ENCODE measurements at places on chromosomes 1 and 21.
A peak's percentile ranks its signal among the peaks of the same experiment; 100 is the strongest.

GRCh38 chr1:90045853-90046563 is 51.1 kb downstream of the ZNF326 start:
- DNase-seq = peak; percentile 31

DNA sequence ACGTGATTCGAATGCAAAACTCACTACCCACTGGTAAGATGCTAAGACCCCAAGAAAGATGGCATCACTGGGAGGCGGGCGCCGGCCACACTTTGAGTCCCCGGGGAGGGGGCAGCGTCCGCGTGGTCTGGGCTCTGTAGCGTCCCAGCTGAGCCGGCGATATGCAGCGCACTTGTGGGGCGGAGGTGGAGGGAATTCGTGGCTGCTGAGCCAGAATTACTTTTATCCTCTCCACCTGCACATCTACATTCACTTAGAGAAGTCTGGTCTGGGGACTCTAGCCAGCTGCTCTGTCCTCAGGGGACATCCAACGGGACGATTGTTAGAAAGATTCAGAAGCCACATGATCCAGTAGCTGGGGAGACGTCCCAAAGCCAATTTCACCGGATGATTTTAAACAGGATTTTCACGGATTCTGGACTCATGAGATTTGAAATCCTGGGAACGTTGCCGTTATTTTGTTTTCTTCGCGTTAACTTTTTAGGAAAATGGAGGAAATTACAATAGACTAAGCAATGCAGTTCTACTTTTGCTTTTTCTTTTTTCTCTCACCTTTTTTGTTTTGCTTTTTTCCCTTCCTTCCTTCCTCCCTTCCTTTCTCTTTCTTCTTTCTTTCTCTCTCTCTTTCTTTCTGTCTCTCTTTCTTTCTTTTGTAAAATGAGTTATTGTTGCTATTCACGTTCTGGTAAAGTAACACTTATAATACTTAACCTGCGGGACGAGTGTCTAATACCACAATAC is 1.3 kb downstream of the JAM2 start:
- DNase-seq = no peak

GRCh38 chr21:29175408-29176134 is 45.1 kb downstream of the MAP3K7CL start:
- DNase-seq = peak; percentile 87

DNA sequence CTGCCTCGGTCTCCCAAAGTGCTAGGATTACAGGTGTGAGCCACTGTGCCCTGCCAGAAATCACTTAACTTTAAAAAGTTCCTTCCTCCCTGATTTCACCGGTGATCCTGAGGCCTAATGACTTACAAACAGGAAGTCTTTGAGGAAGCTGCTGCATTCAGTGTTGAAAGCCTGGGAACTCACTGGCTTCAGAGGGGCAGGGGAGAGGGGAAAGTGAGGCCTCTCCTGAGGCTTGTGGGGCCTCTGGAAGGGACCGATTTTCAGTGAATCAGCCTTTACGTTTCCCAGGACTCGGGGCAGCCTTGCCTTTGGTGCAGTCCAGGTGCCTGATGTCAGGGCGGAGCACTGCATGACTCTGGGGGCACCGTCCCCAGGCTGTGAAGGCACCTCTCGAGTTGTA is 30.1 kb upstream of the ARHGEF10L start:
- no peak for DNase-seq

GRCh38 chr1:56788588-56788987 is 30.6 kb downstream of the FYB2 start:
- peak; percentile 4 for DNase-seq

DNA sequence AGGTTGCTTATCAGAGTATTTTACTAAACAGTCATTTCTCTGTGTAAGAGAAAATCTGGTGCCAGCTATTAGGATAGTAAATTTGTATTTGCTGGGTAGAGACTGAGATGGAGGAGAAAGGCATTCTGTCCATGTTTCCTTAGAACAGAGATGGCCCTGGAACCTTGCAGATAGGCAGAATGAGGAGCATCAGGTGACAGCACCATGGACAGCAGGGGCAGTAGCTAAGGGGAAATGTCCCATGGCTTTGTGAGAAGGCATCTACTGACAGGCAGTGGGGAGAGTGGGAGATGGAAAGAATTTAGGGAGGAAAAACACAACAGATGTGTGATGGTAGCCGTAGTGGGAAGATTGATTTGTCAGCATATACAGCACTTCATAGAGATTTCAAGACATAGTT is 105.0 kb downstream of the PRRX1 start:
- DNase-seq = no peak

GRCh38 chr1:31617916-31618746 is 642 bp downstream of the HCRTR1 start:
- DNase-seq = peak; percentile 42

- no peak for DNase-seq
Observed at GRCh38 chr1:22343456-22344328, 108.0 kb upstream of the ZBTB40 start.

DNA sequence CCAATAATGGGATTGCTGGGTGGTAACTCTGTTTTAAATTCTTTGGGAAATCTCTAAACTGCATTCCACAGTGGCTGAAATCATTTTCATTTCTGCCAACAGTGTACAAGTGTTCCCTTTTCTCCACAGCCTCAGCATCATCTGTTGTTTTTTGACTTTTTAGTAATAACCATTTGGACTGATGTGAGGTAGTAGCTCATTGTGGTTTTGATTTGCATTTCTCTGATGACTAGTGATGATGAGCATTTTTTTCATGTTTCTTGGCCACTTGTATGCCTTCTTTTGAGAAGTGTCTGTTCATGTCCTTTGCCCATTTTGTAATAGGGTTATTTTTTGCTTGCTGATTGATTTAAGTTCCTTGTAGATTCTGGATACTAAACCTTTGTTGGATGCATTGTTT is 131.9 kb upstream of the B3GALT2 start:
- peak; percentile 70 for DNase-seq

DNA sequence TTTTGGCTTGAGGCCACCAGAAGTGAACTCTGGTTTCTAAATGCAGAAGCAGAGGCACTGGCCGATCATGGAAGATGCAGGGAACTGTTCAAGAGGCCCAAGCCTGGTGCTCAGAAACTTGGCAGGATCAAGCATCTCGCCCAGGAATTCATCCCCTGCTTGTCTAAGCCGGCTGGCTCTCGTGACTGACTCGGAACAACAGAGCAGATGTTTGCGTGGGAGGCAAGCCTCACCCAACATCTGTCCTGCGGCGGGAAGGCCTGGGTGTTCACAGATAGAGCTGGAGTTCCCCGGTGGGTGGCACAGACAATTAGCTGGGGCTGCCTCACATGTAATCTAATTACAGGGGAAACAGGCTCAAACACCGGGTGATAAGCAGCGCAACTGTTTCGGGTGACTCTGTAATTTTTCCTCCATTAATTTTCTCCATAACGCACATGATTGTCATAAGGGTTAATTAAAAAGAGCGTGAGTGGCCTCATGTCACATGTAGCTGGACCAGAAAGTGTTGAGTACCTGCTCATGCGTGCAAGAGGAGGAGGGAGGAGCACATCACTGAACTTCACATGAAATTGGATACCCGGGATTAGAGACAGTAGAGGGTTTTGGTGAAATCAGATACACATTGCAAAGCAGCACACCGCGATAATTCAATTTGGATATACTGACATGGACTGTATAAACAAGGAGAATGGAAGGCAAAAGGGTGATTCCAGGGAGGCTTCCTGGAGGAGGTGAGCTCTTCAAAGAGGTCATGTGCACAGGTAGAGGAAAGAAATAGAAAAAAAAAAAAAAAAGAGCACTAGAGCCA is 180.0 kb downstream of the ETS2 start:
- peak; percentile 93 for DNase-seq

DNA sequence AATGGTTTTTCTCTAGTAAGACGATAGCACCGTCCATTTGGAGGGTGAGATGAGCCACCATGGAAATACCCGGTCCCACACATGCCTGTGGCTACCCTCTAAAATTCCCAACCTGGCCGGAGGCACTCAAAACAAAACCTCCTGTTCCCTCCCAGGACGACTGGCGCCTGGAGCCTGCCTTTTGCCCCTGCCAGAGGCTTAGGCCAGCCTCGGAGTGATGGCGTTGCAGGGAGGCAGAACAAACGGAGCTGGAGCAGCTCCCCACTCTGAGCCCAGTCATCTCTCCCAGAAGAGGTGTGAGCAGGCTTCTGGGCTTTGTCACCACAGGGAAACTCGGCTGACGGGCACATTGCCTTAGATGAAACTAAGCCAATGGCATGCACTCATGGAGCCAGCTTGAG is 213.7 kb upstream of the HOOK1 start:
- DNase-seq = peak; percentile 10

- peak; percentile 87 for DNase-seq
Observed at GRCh38 chr1:9280015-9280860, 12.5 kb upstream of the SPSB1 start.

DNA sequence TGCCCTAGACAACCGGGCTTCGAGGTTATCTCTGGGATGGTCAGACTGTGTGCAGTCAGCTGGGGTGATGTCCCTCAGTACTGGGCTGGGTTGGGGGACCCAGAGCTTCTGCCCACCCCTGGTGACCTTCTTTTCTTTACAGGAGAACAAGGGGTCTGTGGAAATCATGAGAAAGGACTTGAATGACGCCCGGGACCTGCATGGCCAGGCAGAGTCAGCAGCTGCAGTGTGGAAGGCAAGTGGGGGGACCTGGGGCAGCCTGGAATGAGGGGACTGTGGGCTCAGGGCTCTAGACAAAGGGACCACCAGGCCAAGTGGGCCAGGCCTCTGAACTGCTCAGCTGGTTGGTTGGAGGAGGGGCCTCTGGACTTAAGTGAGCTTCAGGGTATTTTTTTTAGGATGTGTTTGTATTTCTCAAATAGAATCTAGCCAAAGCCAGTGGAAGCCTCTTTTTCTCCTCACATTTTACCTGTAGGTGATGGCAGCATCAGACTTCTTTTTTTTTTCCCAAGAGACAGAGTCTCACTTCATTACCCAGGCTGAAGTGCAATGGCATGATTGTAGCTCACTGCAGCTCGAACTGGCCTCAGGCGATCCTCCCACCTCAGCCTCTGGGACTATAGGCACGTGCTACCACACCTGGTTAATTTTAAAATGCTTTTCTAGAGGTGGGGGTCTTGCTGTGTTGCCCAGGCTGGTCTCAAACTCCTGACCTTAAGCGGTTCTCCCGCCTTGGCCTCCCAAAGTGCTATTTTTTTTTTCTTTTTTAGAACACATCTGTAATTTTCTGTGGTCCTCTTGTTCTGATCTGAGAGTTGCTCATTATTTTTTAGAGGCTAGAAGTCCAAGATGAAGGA is 1.9 kb downstream of the RNF187 start:
- no peak for DNase-seq

- peak; percentile 24 for DNase-seq
Observed at GRCh38 chr1:221187174-221187573, 307.9 kb downstream of the HLX start.

- no peak for DNase-seq
Observed at GRCh38 chr21:44944596-44944995, 4.8 kb downstream of the SLX9 start.

DNA sequence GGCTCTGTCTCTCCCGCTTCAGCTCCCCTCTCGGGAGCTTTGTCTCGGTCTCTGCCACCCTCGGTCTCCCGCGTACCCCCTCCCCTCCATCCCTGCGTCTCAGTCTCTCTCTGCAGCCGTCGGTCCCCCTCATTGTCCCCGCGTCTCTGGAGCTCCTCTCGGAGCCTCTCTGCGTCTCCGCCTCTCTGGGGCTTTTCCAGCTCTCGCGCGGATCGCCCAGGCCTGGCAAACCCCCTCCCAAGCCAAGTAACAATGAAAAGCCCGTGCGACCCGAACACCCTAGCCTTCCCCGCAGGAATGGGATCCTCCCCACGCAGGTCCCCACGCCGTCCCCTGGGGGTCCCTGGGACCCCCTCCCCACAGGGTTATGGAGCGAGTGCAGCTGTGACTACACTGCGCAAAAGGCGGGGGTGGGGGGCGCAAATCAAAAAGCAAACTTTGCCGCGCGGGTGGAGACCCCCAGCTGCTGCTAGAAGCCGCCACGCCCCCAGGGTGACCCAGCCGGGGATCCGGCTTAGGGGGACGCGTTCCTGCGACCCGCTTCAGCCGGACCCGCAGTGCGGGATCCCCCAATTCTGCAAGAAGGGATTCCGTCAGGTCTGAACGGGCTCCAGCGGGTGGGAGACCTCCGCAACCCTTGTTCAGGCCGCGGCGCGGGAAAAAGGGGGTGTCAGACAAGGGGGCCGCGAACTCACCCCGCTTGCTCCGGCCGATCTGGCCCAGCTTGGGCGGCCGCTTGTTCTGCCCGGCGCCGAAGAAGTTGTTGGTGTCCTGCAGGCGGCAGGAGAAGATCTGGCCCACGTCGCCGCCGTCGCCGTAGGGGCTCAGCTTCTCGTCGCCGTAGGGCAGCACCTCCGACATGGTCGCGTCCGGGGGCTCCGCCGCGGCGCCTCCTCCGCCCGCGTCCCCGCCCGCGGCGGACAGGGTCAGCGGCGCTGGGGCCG is 1.2 kb downstream of the CAMK2N1 start:
- peak; percentile 21 for DNase-seq

- DNase-seq = no peak
Observed at GRCh38 chr1:108609483-108610049, 49.7 kb downstream of the EEIG2 start.

GRCh38 chr1:39544327-39544726 is 32.3 kb downstream of the PABPC4 start:
- DNase-seq = no peak

DNA sequence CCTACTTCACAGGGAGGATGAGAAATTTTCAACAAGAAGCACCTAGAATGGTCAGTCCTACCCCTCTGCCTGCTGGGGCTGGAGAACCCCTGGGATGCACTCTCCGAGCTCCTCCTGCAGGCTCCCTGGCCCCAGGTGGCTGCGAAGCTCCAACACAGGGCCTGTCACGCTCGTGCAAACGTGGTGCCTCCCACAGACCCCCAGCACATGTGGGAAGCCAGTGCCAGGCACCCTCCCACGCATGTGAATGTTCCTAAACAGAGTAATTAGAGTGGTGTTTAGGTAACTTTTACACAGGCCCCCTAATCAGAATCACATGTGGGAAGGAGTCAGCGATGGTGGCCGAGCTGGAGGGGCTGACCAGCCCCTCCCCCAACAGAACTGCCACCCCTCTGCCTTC is 28.4 kb downstream of the GLIS1 start:
- DNase-seq = no peak

- DNase-seq = no peak
Observed at GRCh38 chr1:225931270-225932136, 7.5 kb upstream of the PYCR2 start.

- peak; percentile 98 for DNase-seq
Observed at GRCh38 chr1:8211883-8212579, 105.9 kb upstream of the SLC45A1 start.

DNA sequence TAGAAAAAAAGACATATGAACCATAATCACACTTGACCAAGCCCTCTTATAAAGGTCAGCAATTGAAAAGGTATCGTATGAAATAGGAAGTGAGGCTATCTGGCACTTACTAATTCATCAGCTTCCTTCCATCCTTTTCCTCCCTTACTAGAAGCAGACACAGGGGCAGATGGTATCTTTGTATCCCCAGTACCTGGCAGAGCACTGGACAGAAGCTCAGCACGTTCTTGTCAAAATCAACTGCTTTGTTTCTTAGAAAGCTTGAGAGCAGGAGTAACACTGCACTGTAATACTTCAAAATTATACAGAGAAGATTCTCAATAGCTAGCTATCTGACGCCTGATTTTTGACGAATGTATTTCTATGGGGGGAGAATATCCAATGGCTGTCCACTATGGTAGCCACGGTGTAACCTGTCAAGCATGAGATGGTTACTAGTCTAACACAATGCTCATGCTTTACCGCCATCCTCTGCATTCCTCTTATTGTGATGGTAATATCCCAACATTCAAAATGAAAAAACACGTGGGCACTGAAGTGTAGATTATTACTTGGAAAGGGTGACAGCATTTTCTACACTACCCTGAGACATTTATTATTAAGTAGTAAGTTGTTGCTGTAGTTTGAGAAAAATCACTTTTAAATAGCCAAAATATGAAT is 175.6 kb downstream of the SIPA1L2 start:
- no peak for DNase-seq

GRCh38 chr21:35578347-35578782 is 482.0 kb downstream of the SETD4 start:
- peak; percentile 65 for DNase-seq

Data from cardiac fibroblast (primary cell).